NCI-H446 (cell line): ENCODE measurements at places on chromosomes 3 and 15.

DNA sequence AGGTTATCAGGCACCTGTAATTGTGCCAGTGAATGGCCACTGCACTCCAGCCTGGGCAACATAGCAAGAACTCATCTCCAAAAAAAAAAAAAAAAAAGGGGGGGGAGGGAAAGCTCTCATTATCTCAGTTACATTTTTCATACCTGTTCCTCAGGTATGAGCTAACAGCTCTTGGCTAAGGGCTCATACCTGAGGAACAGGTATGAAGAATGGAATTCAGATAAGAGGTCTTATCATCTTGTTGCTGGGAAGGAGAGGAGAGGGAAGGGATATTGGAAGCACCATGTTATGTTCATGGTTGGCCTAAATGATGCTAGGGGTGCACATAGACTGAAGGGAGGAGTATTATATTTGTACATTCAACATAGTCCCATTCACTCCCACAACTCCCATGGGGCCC is 2.6 kb downstream of the SLC15A2 start:
- DNase-seq: no peak

DNA sequence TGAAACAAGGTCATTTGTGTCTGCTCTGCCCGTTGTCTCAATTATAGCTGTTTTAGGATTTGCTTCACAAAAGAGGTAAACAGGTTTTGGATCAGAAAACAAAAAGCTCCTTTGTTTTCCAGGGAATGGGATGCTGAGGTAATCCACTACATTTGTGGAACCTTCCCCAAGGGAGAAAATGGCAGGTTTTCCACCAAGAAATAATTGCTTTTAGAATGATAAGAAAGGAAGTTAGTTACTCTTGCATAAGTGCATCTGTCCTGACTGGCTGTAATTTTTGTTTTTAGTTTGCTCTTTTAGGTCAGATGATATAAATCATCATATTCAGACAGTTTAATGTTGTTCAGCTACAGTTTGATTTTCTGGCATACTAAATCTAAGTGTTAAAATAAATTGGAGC is 198.5 kb upstream of the COL8A1 start:
- DNase-seq: no peak

GRCh38 chr3:101117980-101118379 is 124.8 kb upstream of the ABI3BP start:
- no peak for DNase-seq

- no peak for DNase-seq
These were observed 46.6 kb downstream of the HHLA2 start for GRCh38 chr3:108342837-108343486.

- DNase-seq: no peak
These were observed 42.2 kb downstream of the NGRN start for GRCh38 chr15:90307661-90308060.

DNA sequence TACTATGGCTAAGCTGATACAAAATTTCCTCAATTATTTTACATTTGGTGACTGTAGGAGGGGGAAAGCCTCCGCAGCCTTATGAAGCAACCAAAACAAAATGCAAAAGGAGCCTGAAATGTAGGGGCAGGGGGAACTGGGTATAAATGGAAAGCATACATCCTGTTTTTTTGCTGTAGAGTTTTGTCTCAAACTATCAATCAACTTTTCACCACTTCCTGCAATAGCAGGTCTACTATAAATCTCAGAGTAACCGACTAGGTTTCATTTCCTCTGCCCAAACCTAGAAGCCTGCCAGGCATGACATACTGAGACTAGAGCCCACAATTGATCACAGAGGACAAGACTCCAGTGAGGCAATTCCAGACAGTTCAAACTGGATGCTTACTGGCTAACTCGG is 91.3 kb downstream of the SHQ1 start:
- DNase-seq: no peak

DNA sequence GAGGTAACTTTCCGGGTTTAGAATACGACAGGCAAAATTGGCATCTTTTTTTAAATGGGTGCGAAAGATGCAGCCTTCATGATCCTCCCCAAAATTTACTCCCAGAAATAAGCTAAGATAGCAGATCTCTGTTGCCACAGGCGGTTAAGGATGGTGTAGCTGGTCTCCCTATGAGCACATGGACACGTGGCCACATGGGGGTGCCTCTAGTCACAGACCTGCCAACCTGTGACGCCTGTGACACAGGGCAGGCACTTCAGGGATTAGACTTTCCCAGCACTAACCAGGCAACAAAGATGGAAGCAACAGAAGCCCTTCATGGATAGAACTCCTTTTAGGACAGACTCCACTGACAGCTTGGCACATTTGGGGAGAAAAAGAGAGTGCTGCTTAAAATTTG is 320.3 kb downstream of the THSD4 start:
- DNase-seq: no peak

- no peak for DNase-seq
These were observed 8.4 kb downstream of the GOLM2 start for GRCh38 chr15:44296625-44297524.

DNA sequence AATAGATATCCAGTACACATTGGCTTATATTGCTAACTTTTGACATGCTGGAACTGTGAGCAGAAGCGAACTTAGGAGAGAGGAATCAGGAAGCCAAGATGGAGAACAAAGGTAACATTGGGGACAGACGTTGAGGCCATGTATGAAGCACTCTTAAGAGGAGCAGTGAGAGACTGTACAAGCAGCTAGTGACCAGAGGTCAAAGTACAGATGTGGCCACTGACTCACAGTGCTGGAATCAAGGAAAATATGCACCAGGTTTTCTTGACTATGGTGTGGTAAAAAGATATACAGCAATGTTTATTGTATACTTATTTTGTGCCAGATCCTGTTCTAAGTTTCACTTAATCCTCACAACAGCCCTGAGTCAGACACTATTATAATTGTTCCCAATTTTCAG is 2.0 kb upstream of the IL20RB start:
- DNase-seq: no peak

DNA sequence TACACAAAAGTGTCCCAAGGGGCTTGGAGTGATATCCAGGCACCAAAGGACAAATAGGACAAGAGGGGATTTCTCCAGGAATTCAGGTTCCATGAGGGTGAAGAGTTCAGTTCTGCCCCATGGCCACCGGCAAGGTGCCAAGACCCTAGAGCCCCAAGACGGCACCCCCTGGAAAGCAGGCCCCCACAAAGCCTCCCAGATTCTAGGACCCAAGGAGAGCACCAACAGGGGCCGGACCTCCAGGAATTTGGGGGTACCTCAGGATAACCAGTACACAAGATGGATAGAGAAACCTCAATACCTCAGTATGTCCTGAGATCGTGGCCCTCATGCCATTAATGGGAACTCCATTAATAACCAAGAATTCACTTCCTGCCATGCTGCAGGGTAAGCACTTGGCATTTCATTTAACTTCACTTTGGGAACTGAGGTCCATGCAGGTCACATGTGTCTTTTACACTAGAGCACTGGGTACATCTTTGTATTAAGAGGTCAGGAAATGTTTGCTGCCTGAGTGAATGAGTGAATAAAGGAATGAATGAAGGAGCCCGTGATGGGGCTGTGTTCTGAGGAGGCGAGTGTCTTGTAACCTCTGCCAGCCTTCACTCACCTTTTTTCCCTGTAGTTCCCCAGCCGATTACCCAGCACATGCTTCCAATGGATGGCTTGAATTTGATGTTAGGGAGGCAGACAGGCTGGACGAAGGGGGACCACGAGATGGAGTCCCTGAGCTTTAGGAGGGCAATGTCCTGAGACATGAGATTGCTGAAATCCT is 15.5 kb upstream of the PRSS50 start:
- no peak for DNase-seq

DNA sequence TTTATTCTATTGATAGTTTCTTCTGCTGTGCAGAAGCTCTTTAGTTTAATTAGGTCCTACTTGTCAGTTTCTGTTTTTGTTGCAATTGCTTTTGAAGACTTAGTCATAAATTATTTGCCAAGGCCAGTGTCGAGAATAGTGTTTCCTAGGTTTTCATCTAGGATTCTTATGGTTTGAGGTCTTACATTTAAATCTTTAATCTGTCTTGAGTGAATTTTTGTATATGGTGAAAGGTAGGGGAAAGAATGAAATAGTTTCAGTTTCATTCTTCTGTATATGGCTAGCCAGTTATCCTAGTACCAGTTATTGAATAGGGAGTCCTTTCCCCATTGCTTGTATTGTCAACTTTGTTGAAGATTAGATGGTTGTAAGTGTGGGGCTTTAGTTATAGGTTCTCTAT is 10.6 kb upstream of the GCSAM start:
- DNase-seq: no peak

- no peak for DNase-seq
These were observed 984 bp downstream of the CCR5 start for GRCh38 chr3:46371519-46372340.

GRCh38 chr3:23071296-23071695 is 131.8 kb upstream of the UBE2E2 start:
- no peak for DNase-seq
